ENCODE measurements at places on chromosomes 7 and 10.
A peak's percentile ranks its signal among the peaks of the same experiment; 100 is the strongest.

GRCh38 chr7:30182814-30183213 is 48.0 kb downstream of the MTURN start:
- DNase-seq = no peak

DNA sequence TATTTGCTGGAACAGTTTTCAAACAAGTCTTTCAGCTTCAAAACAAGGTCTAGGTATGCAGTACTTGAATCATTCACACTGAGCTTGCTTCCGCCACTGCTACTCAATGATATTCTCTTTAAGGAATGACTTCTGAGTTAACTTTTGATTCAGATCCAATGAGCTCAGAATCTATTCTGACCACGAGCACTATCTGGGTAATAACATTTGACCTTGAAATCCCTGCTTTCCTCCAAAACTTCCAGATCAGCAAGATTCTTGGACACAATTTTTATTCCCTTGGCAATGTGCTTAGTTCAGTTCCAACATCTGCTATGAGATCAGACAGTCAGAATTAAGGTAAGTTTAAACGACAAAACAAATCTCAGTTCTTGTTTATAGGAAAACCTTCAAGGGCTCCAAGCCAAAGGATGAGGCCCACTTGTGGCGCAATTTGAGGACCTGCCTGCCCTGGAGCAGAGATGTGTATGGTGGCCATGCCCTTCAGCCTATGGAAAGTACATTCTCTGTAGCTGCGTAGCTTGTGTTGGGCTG is 87.2 kb downstream of the RNF216 start:
- DNase-seq = no peak

DNA sequence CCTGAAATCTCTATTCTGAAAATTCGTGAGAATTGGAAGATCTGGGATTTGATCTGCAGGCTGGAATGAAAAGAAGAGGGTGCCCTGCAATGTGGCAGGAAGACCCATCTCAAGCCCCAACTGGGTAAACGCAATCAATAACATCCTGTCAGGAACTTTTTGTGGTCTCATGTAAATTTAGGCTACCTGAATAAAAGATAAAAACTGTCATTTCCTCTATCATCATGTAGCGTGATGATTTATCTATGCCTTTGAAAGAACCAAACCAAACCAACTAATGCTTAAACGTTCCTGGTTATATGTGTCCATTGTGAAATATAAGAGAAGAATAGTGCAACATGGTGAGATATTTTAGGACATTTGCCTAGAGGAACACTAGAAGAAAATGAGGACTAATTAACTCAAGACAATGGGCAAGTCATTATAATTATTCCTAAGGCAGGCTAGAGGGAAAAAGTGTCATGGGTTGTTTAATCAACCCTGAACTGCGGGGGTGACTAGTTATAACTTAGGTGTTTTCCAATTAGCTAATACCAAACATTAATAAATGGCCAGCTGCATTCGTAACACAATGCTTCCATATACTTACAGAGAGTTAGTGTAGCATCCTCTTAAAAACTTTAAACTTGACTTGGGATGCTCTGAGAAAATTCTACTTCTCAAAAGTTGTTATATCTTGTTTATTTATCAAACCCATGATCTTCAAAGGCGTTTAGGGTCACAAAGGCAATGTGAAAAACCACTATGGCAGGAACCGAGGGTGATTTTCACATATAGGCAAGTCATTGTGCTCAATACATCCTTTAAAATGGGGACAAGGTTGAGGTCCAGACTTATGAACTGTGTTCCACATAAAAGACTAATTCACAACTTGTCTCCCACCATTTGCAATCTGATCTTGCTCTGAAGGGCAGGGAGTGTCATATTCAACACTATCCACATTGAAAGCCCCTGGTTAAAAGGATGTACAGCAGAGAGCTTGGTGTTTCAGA is 48.6 kb upstream of the ADO start:
- no peak for DNase-seq

GRCh38 chr7:16930946-16931345 is 49.2 kb upstream of the AGR3 start:
- no peak for DNase-seq

DNA sequence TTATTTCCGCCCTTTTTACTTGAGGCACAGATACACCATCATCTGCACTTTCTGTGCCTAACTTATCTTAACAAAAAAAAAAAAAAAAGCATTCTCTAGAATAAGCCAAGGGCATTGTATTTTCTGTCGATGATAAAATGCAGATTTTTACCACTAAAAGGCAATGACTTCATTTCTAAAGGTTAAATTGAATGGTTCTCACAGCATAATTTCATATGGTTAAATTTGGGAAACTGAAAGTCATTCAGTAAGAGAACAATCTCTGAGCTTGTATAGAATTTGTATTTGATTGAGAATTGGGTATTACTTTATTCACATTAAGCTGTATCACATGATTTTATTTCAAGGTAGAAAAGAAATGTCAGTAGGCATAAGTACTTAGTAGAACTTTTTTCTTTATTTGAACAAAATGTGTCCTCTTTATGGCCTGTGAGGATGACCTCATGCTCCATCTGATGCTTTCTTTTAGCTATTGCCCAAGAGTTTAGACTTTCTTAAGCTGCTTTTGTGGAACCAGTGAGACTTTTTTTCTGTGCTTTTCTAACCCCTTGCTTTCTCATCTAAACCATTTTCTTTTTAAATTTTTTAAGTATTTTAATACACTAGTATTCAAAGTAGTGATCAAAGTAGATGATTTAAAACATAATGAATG is 110.3 kb downstream of the LRRC4 start:
- DNase-seq = no peak

DNA sequence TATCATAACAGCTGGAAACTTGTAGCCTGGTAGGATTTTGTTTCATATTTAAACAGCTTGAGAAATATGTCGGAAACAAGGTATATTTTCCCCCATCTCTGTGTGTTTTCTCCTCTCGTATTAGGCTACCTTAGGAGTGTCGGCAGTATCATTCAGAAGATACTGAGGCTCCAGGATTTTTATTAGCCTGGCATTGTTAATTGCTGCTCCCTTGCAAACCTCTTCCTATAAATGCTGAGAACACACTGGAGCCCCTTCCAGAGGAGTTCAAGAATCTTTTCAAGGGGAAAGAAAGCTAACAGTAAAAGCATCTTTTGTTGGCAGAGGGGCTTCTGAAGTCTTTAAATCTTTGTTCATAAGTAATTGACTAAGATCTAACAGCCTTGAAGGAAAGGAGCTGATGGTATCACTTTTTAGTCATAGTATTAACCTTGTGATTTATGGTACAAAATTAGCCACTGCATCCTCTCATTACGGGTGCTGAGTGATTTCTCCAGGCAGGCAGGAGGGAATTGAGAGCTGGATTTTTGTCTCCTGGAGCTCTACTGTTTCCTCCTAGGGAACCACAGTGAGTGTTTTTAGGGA is 998.7 kb downstream of the LRMDA start:
- DNase-seq = no peak

GRCh38 chr10:106788982-106789381 is 375.5 kb downstream of the SORCS1 start:
- no peak for DNase-seq

DNA sequence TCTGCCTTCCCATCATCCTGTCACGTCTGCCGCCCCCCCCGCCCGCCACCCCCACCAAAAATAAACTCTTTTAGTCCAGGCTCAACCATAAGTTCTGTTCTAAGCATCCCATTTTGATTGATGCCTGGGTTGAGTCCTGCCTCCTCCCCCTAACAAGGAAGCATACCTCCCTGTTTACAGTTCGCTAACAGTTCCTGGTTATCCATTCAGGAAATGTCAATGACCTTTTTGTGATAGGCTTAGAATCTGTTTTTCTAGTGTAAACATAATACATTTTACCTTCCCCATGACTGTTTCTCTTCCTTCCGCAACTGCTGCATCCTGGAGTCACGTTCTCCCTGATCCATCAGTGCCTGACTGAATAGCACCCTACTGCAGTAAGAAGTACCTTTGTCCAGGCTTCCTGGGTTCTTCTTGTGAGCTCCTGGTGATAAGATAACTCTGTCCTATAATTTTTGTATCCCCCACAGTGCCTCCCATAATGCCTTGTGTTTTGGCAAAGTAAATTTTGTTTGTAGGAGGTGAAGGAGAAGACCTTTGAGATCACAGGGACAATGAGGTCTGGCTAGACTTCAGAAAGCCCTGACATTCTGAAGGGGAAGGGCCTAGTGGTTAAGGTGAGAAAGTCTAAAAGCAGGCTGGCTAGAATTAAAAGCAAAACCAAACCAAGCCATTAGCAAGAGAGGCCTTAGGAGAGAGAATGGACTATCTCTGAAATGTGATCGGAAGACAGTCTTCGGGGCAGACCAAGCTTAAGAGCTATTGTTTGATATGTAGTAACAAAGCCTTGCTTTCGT is 7.3 kb downstream of the AGFG2 start:
- DNase-seq = peak; percentile 51

GRCh38 chr7:156600496-156600895 is 40.1 kb upstream of the RNF32 start:
- no peak for DNase-seq

- DNase-seq = no peak
Measured at GRCh38 chr7:26087321-26088091, 64.5 kb upstream of the NFE2L3 start.

GRCh38 chr10:22647244-22647643 is 67.1 kb downstream of the PIP4K2A start:
- no peak for DNase-seq

DNA sequence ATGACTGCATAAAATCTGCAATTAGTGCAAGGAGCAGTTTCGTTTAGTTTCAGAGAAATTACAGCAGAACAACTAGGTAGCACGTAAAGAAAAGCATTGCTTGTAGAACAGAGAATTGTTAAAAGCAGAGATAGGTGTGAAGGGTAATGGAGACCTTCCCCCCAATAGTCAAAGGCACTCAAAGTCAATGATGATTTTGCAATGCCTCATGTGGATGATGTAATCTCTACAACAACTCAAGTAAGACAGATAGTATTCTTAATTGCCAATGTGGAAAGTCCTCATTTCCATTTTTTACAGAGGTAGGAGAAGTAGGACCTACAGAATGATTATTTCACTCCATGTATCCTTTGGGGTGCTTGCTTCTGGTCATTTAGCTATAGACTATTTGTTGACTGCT is 94.3 kb upstream of the GNAI1 start:
- no peak for DNase-seq

GRCh38 chr10:106711313-106711906 is 453.1 kb downstream of the SORCS1 start:
- DNase-seq = peak; percentile 25

DNA sequence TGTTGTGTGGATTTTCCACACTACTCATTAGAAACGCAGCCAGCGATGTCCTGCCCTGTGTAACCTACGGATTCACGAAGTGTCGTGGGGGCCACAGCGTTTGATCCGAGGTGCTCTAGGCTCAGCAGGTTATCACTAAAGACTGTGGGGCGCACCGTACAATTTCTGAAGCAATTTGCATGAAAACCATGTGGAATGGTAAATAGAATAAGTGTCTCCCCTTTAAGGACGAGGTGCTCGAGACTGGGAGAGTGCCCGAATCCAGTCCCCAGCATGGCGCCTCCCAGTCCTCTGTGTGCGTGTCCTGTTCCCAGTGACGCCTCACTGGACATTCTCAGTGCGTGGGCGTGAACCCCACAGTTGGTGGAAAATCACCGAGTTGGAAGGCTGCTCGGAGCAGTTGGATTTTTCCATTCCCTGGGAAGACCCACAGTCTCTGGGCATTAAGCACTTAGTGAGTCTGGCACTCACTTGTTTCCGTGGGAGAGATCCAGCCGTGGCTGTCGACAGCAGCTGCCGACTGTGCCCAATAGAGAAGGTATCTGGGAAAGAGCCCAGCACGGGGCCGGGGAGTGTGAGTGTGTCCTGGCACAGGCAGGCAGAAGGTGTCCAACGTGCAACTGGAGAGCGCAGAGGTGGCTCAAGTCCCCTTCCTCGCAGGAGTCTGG is 37.0 kb downstream of the PFKP start:
- no peak for DNase-seq

GRCh38 chr10:43128331-43128730 is 9.9 kb upstream of the CSGALNACT2 start:
- DNase-seq = no peak

DNA sequence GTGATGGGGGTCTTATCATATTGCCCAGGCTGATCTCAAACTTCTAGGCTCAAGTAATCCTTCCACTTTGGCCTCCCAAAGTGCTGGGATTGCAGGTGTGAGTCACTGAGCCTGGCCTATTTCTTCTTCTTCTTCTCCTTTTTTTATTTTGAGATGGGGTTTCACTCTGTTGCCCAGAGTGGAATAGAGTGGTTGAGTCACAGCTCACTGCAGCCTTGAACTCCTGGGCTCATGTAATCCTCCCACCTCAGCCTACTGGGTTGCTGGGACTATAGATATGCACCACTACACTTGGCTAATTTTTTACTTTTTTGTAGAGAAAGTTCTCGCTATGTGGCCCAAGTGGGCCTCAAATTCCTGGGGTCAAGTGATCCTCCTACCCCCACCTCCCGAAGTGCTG is 124.3 kb downstream of the SKIDA1 start:
- DNase-seq = no peak

- DNase-seq = no peak
Measured at GRCh38 chr10:91434041-91434440, 23.9 kb downstream of the HECTD2 start.

DNA sequence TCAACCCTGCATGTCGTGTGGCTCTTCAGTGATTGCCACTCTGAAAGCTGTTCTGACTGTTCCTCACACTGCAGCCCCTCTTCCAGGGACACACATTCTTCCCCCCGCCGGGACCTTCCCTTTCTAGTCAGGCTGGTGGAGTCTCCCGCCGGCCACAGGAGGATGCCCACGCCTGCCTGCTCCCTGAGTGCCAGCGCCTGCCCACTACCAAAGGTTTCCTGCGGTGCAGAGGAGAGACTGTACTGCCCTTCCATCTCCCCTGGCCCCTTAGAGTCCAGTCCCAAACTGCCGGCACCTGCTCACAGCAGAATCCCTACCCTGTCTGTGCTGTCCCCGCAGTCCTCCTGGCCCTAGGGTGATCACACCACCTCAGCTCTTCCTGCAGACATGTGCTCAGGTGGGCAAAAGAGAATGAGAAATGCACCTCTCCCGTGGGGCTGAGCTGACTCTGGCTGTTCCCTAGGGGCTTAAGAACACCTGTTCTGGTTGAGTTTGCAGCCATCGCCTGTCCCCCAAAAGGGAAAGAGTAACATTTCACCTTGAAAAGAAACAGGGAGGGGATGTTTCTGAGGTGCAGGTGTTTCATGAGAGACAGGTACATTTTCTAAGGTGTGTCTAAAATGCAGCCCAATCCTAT is 1.4 kb downstream of the PODXL start:
- DNase-seq = no peak

DNA sequence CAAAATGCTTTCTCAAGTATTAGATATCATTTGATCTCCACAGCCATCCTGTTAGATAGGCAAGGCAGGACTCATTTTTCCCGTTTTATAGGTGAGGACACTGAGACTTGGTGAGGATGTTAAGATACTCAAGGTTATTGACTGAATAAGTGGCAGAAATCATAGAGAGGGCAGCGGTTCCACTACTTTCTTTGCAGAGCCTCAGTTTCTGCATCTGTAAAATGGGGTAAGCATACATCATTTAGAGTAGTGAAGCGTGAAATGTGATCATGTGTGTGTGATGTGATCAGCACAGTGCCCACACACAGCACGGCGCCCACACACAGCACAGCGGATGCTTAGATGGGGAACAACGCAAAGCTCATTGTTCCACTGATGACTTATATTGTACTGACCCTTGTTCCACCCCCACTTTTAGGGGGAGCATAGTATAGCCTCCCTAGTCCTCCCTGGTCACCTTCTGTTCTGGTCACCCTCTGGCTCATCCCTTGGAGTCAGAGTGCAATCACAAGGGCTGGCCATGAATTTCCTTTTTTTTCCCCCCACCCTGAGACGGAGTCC is 10.5 kb downstream of the UBTD1 start:
- no peak for DNase-seq

GRCh38 chr10:132193907-132194552 is 7.3 kb downstream of the DPYSL4 start:
- DNase-seq = peak; percentile 71

Measured in HuH-7 (cell line).